ENCODE measurements at places on chromosomes 11 and 22. TPM values are rescaled to one million over a fixed set of nuclear protein-coding genes. Genes with fewer than 3 reads are reported as not detected.

Gene FBLN1
- 55.7 TPM for polyA plus RNA-seq

Gene PDGFB
- polyA plus RNA-seq: 8.6 TPM

Gene MTNR1B
- polyA plus RNA-seq: not detected

Gene SLC25A18
- 0.27 TPM for polyA plus RNA-seq

Gene SULT4A1
- 3.7 TPM for polyA plus RNA-seq

Gene CHADL
- polyA plus RNA-seq: 0.49 TPM

Gene DDTL
- polyA plus RNA-seq: 13.8 TPM

Gene FBXO7
- 125 TPM for polyA plus RNA-seq

Gene APOL1
- 0.06 TPM for polyA plus RNA-seq

Gene POU2AF2
- polyA plus RNA-seq: not detected

Gene KLHL35
- 3.4 TPM for polyA plus RNA-seq

Gene OSBPL5
- 20.9 TPM for polyA plus RNA-seq

Gene TRIM49B
- not detected for polyA plus RNA-seq

Gene RRP7A
- polyA plus RNA-seq: 59.4 TPM

Gene ANKRD42
- polyA plus RNA-seq: 8.3 TPM

Gene EHBP1L1
- 14.2 TPM for polyA plus RNA-seq

Gene GVQW3
- 6.0 TPM for polyA plus RNA-seq

Gene RFPL1
- polyA plus RNA-seq: 0.32 TPM

Gene PTPN5
- 1.1 TPM for polyA plus RNA-seq

Gene CFAP68
- 50.2 TPM for polyA plus RNA-seq

Gene C22orf31
- not detected for polyA plus RNA-seq

Gene MMP12
- not detected for polyA plus RNA-seq

Gene PGR
- polyA plus RNA-seq: not detected

Gene EIF1AD
- 24.6 TPM for polyA plus RNA-seq

Gene RBMXL2
- polyA plus RNA-seq: 0.36 TPM

Gene CCDC15
- 2.2 TPM for polyA plus RNA-seq

Gene SLCO2B1
- polyA plus RNA-seq: not detected

Gene CEND1
- polyA plus RNA-seq: 8.2 TPM

Gene OTUB1
- polyA plus RNA-seq: 269 TPM

Gene PNPLA2
- polyA plus RNA-seq: 91.1 TPM

Gene IGSF9B
- 1.7 TPM for polyA plus RNA-seq

Gene TRPM5
- 0.33 TPM for polyA plus RNA-seq

Gene VWCE
- polyA plus RNA-seq: 3.5 TPM

Gene TMEM138
- 34.1 TPM for polyA plus RNA-seq

Gene LUZP2
- not detected for polyA plus RNA-seq

Gene NXPE1
- polyA plus RNA-seq: not detected

Gene IL10RA
- polyA plus RNA-seq: not detected

Gene TBCEL
- polyA plus RNA-seq: 17.7 TPM

Gene TCIRG1
- polyA plus RNA-seq: 47.5 TPM

Gene MUC15
- polyA plus RNA-seq: not detected

Gene KCNE3
- polyA plus RNA-seq: 0.33 TPM

Gene FJX1
- polyA plus RNA-seq: 5.4 TPM

Gene LGALS12
- polyA plus RNA-seq: not detected

Gene BACE1
- polyA plus RNA-seq: 9.8 TPM

Gene SYCE3
- polyA plus RNA-seq: not detected

Gene ST3GAL4
- polyA plus RNA-seq: 28.6 TPM

Gene PDGFD
- 100 TPM for polyA plus RNA-seq

Gene MS4A7
- polyA plus RNA-seq: not detected

Gene KCNK4
- not detected for polyA plus RNA-seq

Gene XNDC1N
- 6.3 TPM for polyA plus RNA-seq

Gene KCNJ1
- polyA plus RNA-seq: not detected

Gene LRRC10B
- 0.65 TPM for polyA plus RNA-seq

Gene P2RX3
- 0.62 TPM for polyA plus RNA-seq

Gene ANO9
- 0.23 TPM for polyA plus RNA-seq

Measured in cardiac muscle cell (in vitro differentiated cells and primary cell).